Natural killer cell (primary cell): ENCODE measurements at places on chromosomes 1 and 21. TPM values are rescaled to one million over a fixed set of nuclear protein-coding genes. Genes with fewer than 3 reads are reported as not detected.
A peak's percentile ranks its signal among the peaks of the same experiment; 100 is the strongest.

Gene ATP1A2
- not detected for total RNA-seq

Gene ARTN
- not detected for total RNA-seq

Gene ADAMTS4
- 0.14 TPM for total RNA-seq

Gene CLDN14
- not detected for total RNA-seq

Gene DYNLT5
- 0.35 TPM for total RNA-seq

Gene TRIM67
- not detected for total RNA-seq

Gene CACNA1S
- total RNA-seq = not detected

GRCh38 chr1:10250663-10251062 is 40.3 kb downstream of the KIF1B start:
- H3K4me3 ChIP-seq = no peak overlapping the region
- no peaks in the 10 kb centered on the region for H3K36me3 ChIP-seq
- no peak for DNase-seq
- H3K27ac ChIP-seq = no peak overlapping the region
- no peaks in the 10 kb centered on the region for H3K27me3 ChIP-seq

DNA sequence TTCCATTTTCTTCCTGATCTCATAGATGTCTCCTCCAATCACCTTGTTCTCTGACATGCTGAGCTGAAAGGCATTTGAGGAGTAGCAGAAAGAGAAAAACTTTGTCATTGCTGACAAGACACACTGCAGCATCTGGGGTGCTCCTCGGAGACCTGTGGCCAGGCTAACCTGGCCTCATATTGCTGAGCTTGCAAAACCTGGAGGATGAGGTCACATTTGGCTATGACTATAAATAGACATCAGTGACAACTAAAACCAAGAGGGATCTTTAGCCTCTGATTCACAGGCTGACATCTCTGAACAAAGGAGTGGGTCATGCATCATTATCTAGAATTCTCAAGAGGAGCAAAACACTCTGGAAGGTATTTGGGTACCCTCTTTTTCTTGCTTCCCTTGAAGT is 83.7 kb downstream of the PROX1 start:
- no peaks in the 10 kb centered on the region for H3K27me3 ChIP-seq
- no peak overlapping the region for H3K27ac ChIP-seq
- DNase-seq = no peak

DNA sequence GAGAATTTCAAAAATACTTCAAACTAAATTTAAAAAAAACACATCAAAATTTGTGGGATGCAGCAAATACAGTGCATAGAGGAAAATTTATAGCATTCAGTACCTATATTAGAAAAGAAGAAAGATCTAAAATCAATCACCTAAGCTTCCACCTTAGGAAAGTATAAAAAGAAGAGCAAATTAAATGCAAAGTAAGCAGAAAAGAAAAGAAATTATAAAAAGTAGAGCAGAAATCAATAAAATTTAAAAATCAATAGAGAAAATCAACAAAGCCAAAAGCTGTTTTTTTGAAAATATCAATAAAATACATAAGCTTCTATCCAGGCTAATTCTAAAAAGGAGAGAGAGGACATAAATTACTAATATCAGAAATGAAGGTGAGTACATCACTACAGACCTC is 255.4 kb downstream of the KCNH1 start:
- no peaks in the 10 kb centered on the region for H3K4me1 ChIP-seq
- no peaks in the 10 kb centered on the region for H3K36me3 ChIP-seq
- H3K27ac ChIP-seq = no peak overlapping the region
- H3K27me3 ChIP-seq = no peaks in the 10 kb centered on the region
- DNase-seq = no peak

- DNase-seq = no peak
- no peak overlapping the region for H3K4me3 ChIP-seq
Measured at GRCh38 chr1:183936791-183937190, 100.7 kb downstream of the COLGALT2 start.

- no peak for DNase-seq
- no peaks in the 10 kb centered on the region for H3K36me3 ChIP-seq
- H3K27ac ChIP-seq = no peak overlapping the region
- H3K27me3 ChIP-seq = peaks cover 3% of the 10 kb centered on the region
- no peak overlapping the region for H3K4me3 ChIP-seq
- H3K4me1 ChIP-seq = peaks cover 6% of the 10 kb centered on the region
Measured at GRCh38 chr1:228373681-228374571, 32.7 kb downstream of the TRIM11 start.

DNA sequence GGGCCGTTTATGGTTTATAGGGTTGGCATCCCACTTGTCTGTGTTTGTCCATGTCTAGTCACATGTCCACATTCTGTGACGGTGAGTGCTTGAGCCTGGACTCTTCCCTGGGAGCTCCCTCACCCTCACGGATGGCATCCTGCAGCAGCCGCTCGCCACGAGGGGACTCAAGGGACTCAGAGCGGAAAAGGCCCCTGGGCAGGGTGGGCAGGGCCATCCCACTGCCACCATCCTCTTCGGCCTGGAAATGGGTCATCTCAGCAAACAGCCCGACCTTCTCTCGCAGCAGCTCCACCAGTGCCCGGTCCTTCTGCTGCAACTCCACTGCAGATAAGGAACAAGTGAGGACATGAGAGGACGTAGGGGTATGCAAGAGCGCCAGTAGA is 11.1 kb downstream of the RXFP4 start:
- no peaks in the 10 kb centered on the region for H3K27me3 ChIP-seq
- H3K4me1 ChIP-seq = peaks cover 1% of the 10 kb centered on the region
- peaks cover 84% of the 10 kb centered on the region for H3K36me3 ChIP-seq
- no peak overlapping the region for H3K4me3 ChIP-seq

GRCh38 chr1:205502992-205503391 is 1.5 kb upstream of the CDK18 start:
- no peak overlapping the region for H3K4me3 ChIP-seq
- H3K36me3 ChIP-seq = no peaks in the 10 kb centered on the region
- DNase-seq = no peak
- H3K27me3 ChIP-seq = no peaks in the 10 kb centered on the region
- H3K27ac ChIP-seq = no peak overlapping the region
- H3K4me1 ChIP-seq = peaks cover 20% of the 10 kb centered on the region

DNA sequence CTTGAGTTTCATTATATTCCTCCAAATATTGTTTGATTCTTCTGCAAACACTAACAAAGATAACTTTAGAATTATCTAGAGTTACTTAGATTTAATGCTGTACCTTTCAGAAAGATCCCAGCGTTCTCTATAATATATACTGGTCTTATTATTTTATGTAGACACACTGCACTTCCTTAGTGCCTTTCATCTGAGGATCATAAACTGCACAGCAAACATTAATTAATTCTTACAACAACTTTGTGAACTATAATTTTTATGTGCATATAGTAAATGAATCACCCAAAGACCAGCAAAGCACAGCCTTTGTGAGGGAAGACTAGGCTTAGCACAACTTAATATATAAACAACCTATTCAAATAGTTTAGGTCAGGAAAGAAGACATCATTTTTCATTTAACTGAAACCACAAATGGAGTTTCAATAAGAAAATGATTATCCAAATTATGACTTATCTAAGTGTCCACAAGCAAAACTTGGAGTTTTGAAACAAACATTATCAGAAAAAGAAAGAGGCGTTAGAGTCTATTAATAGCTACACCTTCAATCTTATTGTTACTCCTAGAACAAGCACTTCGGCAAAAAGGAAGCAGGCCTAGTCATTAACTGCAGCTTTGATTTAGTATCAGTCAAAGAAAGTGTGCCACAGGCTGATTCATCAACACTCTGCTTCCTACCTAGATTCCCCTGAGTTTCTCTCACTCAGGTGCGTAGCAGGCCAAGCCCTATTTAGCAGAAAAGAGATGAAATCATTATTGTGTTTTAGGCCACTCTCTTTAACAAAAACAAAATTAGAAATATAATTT is 22.5 kb upstream of the RC3H1 start:
- no peak for DNase-seq
- H3K4me3 ChIP-seq = no peak overlapping the region
- H3K36me3 ChIP-seq = no peaks in the 10 kb centered on the region
- H3K27me3 ChIP-seq = no peaks in the 10 kb centered on the region

GRCh38 chr1:154820646-154821045 is 49.4 kb downstream of the KCNN3 start:
- no peaks in the 10 kb centered on the region for H3K27me3 ChIP-seq
- peaks cover 20% of the 10 kb centered on the region for H3K4me1 ChIP-seq
- H3K36me3 ChIP-seq = no peaks in the 10 kb centered on the region
- no peak for DNase-seq

- no peak for DNase-seq
- H3K36me3 ChIP-seq = no peaks in the 10 kb centered on the region
- no peak overlapping the region for H3K27ac ChIP-seq
- no peaks in the 10 kb centered on the region for H3K27me3 ChIP-seq
Measured at GRCh38 chr1:3415260-3416090, 39.0 kb upstream of the ARHGEF16 start.

GRCh38 chr1:81208441-81208840 is 592.3 kb upstream of the ADGRL2 start:
- H3K27me3 ChIP-seq = no peaks in the 10 kb centered on the region
- no peaks in the 10 kb centered on the region for H3K36me3 ChIP-seq
- no peak overlapping the region for H3K4me3 ChIP-seq
- peaks cover 6% of the 10 kb centered on the region for H3K4me1 ChIP-seq
- H3K27ac ChIP-seq = no peak overlapping the region

- no peaks in the 10 kb centered on the region for H3K36me3 ChIP-seq
- DNase-seq = peak; percentile 16
- H3K27ac ChIP-seq = no peak overlapping the region
- no peak overlapping the region for H3K4me3 ChIP-seq
Measured at GRCh38 chr21:45887788-45888187, 93.8 kb upstream of the COL6A1 start.

DNA sequence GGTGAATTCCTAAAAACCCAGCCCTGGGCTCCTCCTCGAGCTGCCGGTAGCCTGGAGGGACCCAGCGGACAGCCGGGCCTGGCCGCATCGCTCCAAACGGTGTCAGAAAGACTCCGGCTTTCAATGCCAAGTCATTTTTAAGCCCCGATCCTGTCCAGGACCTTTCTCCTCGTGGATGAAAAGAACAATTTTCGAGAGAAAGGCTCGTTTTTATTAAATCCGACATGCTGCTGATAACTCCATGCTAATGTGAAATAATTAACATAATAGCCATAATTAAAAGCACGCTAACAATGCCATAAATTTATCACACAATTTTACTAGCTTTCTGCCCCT is 4.6 kb upstream of the FOXD3 start:
- H3K27ac ChIP-seq = no peak overlapping the region
- H3K36me3 ChIP-seq = no peaks in the 10 kb centered on the region
- peaks cover 61% of the 10 kb centered on the region for H3K27me3 ChIP-seq
- no peak overlapping the region for H3K4me3 ChIP-seq
- peaks cover 40% of the 10 kb centered on the region for H3K4me1 ChIP-seq
- DNase-seq = peak; percentile 15

DNA sequence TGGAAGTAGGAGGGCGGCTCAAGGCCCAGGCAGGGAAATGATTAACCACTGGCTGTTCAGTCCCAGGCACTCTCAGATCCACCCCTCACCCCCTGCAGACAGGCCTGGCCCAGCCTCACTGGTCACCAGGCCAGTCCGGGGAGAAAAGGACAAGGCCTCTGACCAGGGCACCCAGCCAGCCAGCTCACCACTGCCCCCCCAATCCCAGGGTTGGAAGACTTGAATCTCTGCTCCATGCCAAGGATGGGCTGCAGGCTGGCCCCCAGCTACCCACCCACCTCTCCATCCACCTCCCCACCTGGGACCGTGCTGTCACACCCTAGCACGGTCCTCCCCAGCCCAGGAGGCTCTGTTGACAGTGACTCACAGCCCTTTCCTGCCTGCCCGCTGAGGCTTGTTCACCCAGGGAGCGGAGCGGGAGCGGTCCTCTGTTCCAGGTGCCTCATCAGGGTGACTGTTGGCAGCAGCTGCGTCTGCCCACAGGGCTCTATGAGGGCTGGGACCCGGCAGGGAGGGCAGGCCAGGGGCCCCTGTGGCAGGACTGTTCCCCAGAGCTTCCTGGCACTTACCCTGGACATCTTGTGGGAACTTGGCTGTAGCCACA is 2.2 kb downstream of the LAD1 start:
- H3K27ac ChIP-seq = no peak overlapping the region
- H3K4me1 ChIP-seq = no peaks in the 10 kb centered on the region
- H3K36me3 ChIP-seq = no peaks in the 10 kb centered on the region
- H3K4me3 ChIP-seq = no peak overlapping the region
